NCI-H82 (cell line): ENCODE measurements at places on chromosomes 1 and 21.

GRCh38 chr1:99328171-99328570 is 63.9 kb downstream of the PLPPR4 start:
- no peak for DNase-seq

- DNase-seq, result no peak
Observed at GRCh38 chr1:155801149-155801548, 55.9 kb downstream of the GON4L start.

GRCh38 chr21:33246506-33246905 is 16.8 kb downstream of the IFNAR2 start:
- DNase-seq, result no peak

- no peak for DNase-seq
Observed at GRCh38 chr1:89361681-89362080, 2.2 kb upstream of the GBP6 start.

DNA sequence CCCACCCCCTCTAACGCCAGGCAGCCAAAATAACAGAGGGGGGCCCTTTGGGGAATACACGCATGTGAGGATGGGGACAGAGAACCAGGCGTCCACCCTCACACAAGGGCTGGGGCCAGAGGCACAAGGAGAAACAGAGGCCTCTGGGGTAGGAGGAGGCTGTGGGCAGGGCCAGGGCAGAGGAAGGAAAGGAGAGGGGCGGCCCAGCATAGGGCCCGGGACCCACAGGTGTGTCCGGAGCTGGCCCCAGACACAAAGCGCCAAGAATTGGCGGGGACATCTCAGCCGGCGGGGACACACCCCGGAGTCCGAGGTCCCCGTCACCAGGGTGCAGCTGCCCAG is 6.7 kb downstream of the PLEKHG5 start:
- no peak for DNase-seq

DNA sequence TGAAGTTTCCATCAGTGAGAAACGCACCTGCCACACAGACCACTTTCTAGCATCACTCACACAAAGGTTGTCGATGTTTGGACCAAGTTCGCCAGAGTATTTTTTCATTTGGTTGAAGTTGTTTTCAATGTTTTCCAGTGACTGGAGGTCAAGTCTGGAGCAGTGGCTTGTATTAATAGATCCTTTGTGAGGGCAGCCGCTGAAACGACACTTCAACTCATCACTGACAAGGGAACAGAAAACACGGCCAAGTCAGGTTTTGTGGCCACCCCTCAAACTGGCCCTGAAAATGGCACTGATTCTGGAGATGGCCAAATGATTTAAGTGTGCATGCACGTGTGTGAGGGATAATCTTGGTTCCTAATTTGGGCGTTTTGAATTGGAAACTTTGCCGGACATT is 675.6 kb downstream of the SMYD3 start:
- no peak for DNase-seq

GRCh38 chr21:41707231-41707959 is 59.5 kb downstream of the RIPK4 start:
- DNase-seq, result no peak

GRCh38 chr21:14869984-14870852 is 194.6 kb downstream of the NRIP1 start:
- no peak for DNase-seq
